ENCODE measurements at places on chromosomes 1 and 21. TPM values are rescaled to one million over a fixed set of nuclear protein-coding genes. Genes with fewer than 3 reads are reported as not detected.

OXCT2 gene
- total RNA-seq = not detected

DNA sequence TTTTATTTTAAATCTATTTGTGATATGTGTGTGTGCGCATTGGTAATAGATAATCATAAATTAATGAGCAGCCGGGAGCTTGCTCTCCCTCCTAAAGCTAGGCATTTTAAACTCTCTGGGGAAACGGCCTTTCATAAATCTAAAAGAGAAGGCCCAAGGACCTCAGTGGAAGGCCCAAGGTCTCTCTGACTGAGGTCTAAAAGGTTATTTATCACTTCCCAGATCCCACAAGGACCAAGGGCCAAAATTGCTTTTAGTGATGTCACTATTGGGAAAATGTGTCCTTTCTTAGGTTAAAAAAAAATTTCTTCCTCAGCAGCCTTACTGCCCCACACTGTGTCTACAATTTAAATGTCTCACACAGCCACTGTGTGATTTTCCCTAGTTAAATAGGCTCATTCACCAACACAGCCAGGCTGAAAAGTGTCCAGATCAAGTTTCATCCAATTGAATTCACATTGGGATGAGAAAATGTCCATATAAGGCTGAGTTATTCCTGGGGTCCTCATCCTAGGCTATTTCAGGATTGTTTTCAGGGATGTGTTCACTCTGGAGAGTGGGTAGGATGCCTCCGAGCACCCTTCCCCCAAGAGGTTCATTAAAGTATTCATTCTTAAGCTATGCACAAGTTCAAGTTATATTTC, 46.1 kb downstream of the SLC44A3 start:
- peaks cover 37% of the 10 kb centered on the region for H3K4me1 ChIP-seq
- no peak overlapping the region for H3K4me3 ChIP-seq
- DNase-seq = no peak
- H3K27me3 ChIP-seq = no peaks in the 10 kb centered on the region
- H3K36me3 ChIP-seq = peaks cover 4% of the 10 kb centered on the region

- 0 out of 3 replicates have a peak, but pooled peaks cover 3% of the 10 kb centered on the region for H3K36me3 ChIP-seq
- no peaks in the 10 kb centered on the region for H3K27me3 ChIP-seq
- H3K27ac ChIP-seq = no peak overlapping the region
- H3K4me3 ChIP-seq = no peak overlapping the region
Measured at GRCh38 chr1:204464701-204465100, 29.9 kb downstream of the PIK3C2B start.

DNA sequence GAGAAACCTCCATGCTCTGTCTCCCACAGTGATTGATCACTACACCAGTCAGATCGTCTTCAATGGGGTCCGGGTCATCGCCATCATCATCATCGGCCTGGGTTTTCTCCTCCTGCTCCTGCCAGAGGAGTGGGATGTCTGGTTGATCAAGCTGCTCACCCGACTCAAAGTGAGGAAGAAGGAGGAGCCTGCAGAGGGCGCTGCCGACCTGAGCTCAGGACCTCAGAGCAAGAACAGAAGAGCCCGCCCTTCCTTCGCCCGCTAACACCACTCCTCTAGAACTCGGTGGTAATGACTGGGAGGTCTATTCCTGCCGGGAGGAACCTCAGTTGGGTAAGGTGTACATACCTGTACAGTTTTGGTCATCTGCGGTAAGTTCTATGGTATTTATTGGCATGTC, 50.3 kb upstream of the COA6 start:
- no peaks in the 10 kb centered on the region for H3K27me3 ChIP-seq
- peak; percentile 44 for DNase-seq
- H3K4me3 ChIP-seq = no peak overlapping the region
- no peak overlapping the region for H3K27ac ChIP-seq
- peaks cover 63% of the 10 kb centered on the region for H3K4me1 ChIP-seq

NECTIN4 gene
- total RNA-seq = 12.4 TPM

NBPF15 gene
- total RNA-seq = 13.4 TPM

TMEM54 gene
- total RNA-seq = 2.5 TPM

NTMT2 gene
- total RNA-seq = not detected

NPHS2 gene
- not detected for total RNA-seq

- no peak for DNase-seq
- H3K27me3 ChIP-seq = no peaks in the 10 kb centered on the region
- H3K27ac ChIP-seq = no peak overlapping the region
- H3K36me3 ChIP-seq = no peaks in the 10 kb centered on the region
- no peak overlapping the region for H3K4me3 ChIP-seq
- H3K4me1 ChIP-seq = peaks cover 2% of the 10 kb centered on the region
Measured at GRCh38 chr1:51916587-51917405, 38.3 kb upstream of the NRDC start.

DNA sequence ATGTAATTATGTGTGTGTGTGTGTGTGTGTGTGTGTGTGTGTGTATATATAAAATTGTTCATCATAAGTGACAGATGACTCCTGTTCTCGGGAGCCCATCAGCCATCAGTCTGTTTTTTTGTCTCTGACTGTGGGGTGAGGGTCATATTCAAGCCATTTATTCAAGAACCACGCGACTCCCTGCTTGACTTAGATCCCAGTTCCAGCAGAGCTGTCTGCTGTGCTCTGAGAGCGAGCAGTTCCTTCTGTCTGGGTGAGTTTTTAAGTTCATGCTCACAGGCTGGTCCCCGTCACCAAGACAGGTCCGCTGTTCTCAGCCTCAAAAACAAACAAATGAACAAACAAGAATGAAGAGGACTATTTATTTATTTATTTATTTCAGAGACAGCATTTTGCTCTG, 18.3 kb upstream of the NPPB start:
- H3K27ac ChIP-seq = no peak overlapping the region
- peaks cover 36% of the 10 kb centered on the region for H3K27me3 ChIP-seq
- H3K4me3 ChIP-seq = no peak overlapping the region
- peaks cover 64% of the 10 kb centered on the region for H3K4me1 ChIP-seq
- H3K36me3 ChIP-seq = no peaks in the 10 kb centered on the region

DNA sequence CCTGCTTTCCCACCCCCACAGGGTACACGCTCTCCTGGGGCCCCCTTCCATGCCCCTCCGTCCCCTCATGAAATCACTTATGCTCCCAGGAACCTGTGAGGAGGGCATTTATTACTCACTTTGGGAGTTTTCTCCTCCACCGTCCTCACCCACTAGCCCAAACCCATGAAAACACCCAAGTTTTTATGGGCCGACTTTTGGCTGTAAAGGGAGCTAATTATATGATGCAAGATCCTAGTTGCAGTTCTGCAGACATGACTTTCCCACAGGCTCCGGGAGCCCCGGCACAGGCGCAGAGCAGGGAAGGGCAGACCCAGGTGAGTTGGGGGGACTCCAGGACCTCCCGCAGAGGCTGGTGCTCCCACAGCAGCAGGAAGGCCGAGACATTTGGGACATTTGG, 29.7 kb downstream of the EPHA2 start:
- H3K4me1 ChIP-seq = peaks cover 23% of the 10 kb centered on the region
- no peak overlapping the region for H3K4me3 ChIP-seq
- no peak overlapping the region for H3K27ac ChIP-seq
- peaks cover 66% of the 10 kb centered on the region for H3K36me3 ChIP-seq
- H3K27me3 ChIP-seq = no peaks in the 10 kb centered on the region
- no peak for DNase-seq

- no peak for DNase-seq
- peaks cover 65% of the 10 kb centered on the region for H3K4me1 ChIP-seq
- H3K36me3 ChIP-seq = no peaks in the 10 kb centered on the region
Measured at GRCh38 chr1:116166011-116166571, 54.9 kb downstream of the MAB21L3 start.

KRTAP19-6 gene
- total RNA-seq = not detected

DNA sequence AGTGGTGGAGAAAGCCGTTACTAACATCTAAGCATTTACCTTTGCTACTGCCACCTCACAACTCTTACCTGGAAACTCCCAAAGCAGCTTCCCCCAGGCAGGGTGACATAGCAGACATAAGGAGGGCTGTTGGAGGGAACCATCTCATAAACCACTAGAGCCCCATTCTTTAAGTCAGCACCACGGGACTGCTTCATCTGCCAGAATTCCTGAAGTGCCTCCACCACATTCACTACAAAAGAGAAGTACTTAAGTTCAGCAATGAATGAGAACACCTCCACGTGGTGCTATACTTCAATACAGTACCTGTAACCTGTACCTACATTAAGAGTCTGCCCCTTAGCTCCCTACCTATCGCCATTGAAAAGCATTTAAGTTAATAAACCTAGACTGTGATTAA, 10.3 kb downstream of the LIX1L start:
- peaks cover 6% of the 10 kb centered on the region for H3K4me1 ChIP-seq
- H3K4me3 ChIP-seq = no peak overlapping the region
- no peak for DNase-seq
- H3K27ac ChIP-seq = no peak overlapping the region

DNA sequence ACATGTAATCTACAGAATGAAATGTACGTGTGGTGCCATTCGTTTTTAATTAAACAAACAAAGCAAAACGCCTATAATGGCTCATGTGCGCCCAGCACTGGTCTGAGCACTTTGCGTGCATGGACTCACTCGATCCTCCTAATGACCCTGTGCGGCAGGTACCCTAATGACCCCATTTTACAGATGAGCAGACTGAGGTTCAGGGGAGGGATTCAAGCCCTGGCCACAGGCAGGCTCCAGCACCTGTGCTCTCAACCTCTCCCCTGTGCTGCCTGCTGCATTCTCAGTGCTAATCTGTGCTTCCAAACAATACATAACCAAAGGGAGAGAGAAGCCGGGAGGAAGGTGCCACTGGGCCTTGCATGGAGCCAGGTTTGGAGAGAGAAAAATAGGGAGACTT, 124.2 kb upstream of the ZBTB40 start:
- no peaks in the 10 kb centered on the region for H3K36me3 ChIP-seq
- no peak overlapping the region for H3K4me3 ChIP-seq
- no peak for DNase-seq
- no peak overlapping the region for H3K27ac ChIP-seq
- H3K4me1 ChIP-seq = no peaks in the 10 kb centered on the region

- DNase-seq = peak; percentile 32
- no peak overlapping the region for H3K4me3 ChIP-seq
- no peaks in the 10 kb centered on the region for H3K36me3 ChIP-seq
- no peak overlapping the region for H3K27ac ChIP-seq
Measured at GRCh38 chr1:101006553-101006952, 19.0 kb downstream of the DPH5 start.

- H3K27ac ChIP-seq = no peak overlapping the region
- DNase-seq = no peak
- no peak overlapping the region for H3K4me3 ChIP-seq
- no peaks in the 10 kb centered on the region for H3K27me3 ChIP-seq
- H3K36me3 ChIP-seq = peaks cover 17% of the 10 kb centered on the region
- no peaks in the 10 kb centered on the region for H3K4me1 ChIP-seq
Measured at GRCh38 chr21:45502006-45502345, 40.3 kb downstream of the SLC19A1 start.

- peaks cover 33% of the 10 kb centered on the region for H3K36me3 ChIP-seq
- H3K4me3 ChIP-seq = no peak overlapping the region
- DNase-seq = no peak
Measured at GRCh38 chr1:10361515-10361914, 37.3 kb upstream of the PGD start.

FMO4 gene
- total RNA-seq = 0.36 TPM

GOLT1A gene
- 19.4 TPM for total RNA-seq

GRCh38 chr1:83026745-83027144, 972.2 kb downstream of the TTLL7 start:
- no peaks in the 10 kb centered on the region for H3K4me1 ChIP-seq
- DNase-seq = no peak
- no peaks in the 10 kb centered on the region for H3K27me3 ChIP-seq
- no peaks in the 10 kb centered on the region for H3K36me3 ChIP-seq
- H3K4me3 ChIP-seq = no peak overlapping the region
- H3K27ac ChIP-seq = no peak overlapping the region

CD53 gene
- total RNA-seq = not detected

- no peak overlapping the region for H3K27ac ChIP-seq
- no peaks in the 10 kb centered on the region for H3K36me3 ChIP-seq
- peaks cover 5% of the 10 kb centered on the region for H3K27me3 ChIP-seq
- DNase-seq = no peak
- no peak overlapping the region for H3K4me3 ChIP-seq
Measured at GRCh38 chr1:40784771-40785151, 1.2 kb downstream of the KCNQ4 start.

DNA sequence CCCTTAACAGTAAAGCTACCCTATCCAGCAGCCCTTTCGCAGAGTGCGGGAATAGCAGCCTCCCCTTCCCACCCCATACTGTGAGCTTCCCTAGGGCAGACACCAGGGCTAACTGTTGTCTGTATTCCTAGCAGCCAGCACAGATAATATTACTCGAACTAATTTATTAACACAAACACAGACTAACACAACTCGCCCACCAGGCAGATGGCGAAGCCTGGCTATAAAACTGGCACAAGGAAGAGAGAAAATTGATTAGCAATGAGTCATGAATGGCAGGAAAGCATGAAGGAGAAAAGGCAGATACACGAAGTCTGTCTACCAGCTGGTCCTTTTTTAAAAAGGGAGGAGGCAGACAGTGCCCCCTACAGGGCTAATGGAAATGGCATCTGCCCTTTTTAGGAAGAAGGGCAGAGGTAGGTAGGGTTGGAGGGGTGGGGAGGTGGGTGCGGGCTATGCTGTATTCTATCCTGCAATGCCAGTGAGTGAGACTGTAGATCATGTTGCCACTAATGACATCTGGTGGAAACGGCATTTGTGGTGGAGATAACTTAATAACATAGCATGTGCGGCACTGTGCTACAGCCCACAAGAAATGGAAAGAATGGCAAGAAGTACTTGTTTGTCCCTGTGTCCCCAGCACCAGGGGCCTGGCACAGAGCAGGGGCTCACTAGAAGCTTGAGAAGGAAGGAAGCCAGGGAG, 30.6 kb upstream of the CTPS1 start:
- DNase-seq = peak; percentile 77
- peaks cover 15% of the 10 kb centered on the region for H3K27me3 ChIP-seq
- peaks cover 35% of the 10 kb centered on the region for H3K4me1 ChIP-seq
- 0 out of 2 replicates have a peak overlapping the region, but pooled peaks have one; percentile 22 for H3K4me3 ChIP-seq

LRRC38 gene
- total RNA-seq = not detected

WLS gene
- not detected for total RNA-seq

- no peaks in the 10 kb centered on the region for H3K36me3 ChIP-seq
- no peaks in the 10 kb centered on the region for H3K27me3 ChIP-seq
- no peak for DNase-seq
Measured at GRCh38 chr1:53122961-53123413, 19.5 kb downstream of the SLC1A7 start.

DNA sequence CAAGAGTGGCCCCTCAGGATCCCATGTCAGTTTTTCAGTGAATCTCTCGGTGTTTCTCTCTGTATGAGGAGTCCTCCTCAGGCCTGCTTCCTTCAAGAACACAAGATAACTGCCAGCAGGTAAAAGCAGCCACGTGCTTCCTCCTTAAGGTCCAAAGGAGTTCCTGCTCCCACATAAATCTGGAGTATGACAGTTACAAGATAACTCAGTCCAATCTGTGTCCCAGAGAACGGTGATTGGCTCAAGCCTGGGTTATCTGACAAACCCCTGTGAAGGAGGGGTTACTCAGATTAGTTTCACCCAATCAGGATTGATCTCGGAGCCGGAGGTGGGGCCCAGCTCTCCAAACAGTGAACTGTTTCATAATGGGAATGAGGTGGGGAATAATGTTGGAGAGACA, 5.8 kb upstream of the ANKRD13C start:
- no peak overlapping the region for H3K4me3 ChIP-seq
- H3K27me3 ChIP-seq = no peaks in the 10 kb centered on the region
- H3K4me1 ChIP-seq = peaks cover 12% of the 10 kb centered on the region

GRCh38 chr1:53475664-53476063, 16.5 kb downstream of the DMRTB1 start:
- H3K36me3 ChIP-seq = no peaks in the 10 kb centered on the region
- no peak overlapping the region for H3K27ac ChIP-seq
- DNase-seq = no peak
- H3K27me3 ChIP-seq = peaks cover 33% of the 10 kb centered on the region
- no peaks in the 10 kb centered on the region for H3K4me1 ChIP-seq

BSND gene
- not detected for total RNA-seq

MYOM3 gene
- 16.5 TPM for total RNA-seq

Measured in HepG2 (cell line).